Activated T-helper 1 cell treated with anti-CD3 and anti-CD28 coated beads, Interleukin-2, amount 50 U/mL, for 16 hours (primary cell): ENCODE measurements at places on chromosomes 4 and X.

DNA sequence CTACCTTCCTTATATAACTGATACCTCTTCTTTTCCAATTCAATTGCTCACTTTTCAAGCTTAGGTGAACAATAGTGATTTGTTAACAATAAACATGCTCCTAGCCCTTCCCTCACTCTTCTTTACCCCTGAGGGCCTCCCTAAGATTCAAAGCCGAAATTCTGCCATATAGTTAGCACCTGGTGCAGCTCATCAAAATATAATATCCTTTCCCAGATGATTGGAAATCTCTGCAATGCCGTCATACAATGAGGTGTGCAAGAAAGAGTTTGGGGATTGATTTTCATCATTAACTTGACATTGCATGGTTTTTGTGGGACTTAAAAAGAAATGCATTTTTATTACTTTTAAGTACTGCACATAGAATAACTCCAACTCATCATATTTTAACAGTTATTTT is 95.3 kb downstream of the HDAC8 start:
- no peak for DNase-seq

DNA sequence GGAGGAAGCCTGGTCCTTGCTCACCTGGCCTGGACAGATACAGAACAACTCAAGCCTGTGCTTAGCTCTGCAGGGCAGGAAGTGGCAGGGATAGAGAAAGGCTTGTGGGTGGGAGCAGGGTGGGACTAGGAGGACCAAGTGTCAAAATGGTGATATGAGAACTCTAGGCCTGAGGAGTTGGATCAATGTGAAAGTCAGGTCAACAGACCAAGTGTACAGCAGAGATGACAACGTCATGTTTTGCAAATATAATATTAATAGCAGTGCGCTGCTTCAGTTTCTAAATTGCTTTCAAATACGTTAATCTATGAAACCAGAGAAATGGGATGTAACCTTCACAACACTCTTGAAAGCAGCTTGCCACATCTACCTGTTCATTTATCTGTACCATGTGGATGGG is 114.2 kb upstream of the MAP3K15 start:
- DNase-seq: no peak

GRCh38 chr4:4422856-4423499 is 36.1 kb downstream of the NSG1 start:
- DNase-seq: no peak

DNA sequence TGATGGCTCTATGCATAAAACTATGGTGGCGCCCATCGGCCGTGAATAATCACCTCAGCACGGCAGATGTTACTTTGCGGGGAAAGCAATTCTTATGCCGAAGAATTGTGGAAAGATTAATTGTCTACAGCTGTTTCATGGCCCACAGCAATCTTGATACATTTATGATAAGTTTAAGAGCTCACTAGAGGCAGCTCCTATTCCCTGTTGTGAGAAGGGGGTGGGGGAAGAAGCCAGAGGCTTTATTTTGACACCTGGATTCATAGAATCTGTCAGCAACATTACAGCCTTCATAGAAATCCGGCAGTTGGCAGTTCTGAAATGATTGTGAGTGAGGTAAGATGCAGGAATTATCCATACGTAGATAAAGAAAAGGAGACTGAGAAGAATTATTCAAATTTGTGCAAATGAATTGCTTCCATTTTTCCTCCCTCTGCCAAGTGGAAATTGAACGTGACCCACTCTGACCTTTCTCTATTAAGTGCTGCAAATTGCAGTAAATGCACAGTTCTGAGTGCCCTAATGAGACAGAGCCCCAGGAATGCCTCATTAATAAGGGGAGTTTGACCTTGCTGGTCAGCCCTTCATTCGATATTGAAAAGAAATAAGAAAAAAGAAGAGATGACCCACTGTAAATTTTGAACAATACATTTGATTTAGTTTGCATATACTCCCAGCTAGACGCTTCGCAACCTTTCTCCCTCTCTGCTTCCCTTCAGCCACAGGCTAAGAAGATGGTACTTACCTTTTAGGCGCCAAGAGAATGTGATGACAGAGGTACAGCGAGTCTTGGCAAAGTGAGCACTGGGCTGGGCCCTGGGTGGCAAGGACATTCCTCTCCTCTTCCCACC is 188.8 kb downstream of the GPAT3 start:
- DNase-seq: no peak

DNA sequence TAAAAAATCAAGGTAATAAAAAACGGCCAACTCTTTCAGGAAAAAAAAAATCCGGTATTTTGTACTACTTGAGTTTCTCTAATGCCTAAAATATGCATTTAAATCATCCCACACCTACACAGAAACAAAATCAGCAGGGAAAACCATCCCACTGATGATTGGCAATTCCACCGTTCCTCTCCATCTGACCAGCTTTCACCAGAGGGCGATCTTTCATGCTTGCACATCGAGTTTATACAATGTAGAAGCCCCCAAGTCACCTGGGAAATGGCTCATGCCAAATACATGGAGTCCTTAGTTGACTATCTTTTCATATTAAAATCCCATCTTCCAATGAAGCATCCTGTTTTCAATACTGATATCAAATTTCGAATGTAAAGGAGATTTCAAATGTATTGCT is 69.2 kb downstream of the PTCHD1 start:
- DNase-seq: no peak

DNA sequence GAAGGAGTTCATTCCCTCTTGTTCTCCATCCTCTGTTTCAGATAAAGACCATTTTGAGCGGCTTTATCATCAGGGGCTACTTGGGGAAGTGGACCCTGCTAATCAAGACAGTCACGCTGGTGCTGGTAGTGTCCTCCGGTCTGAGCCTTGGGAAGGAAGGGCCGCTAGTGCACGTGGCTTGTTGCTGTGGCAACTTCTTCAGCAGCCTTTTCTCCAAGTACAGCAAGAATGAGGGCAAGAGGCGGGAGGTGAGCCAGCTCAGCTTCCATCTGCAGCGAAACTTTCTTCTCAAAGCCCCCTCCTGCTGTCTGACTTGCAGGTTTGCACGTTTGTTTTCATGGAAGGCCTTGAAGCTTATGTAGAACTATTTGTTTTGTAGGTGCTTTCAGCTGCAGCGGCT is 49.5 kb downstream of the CLCN4 start:
- DNase-seq: no peak

- no peak for DNase-seq
Observed at GRCh38 chrX:131854581-131854980, 168.5 kb upstream of the STK26 start.

DNA sequence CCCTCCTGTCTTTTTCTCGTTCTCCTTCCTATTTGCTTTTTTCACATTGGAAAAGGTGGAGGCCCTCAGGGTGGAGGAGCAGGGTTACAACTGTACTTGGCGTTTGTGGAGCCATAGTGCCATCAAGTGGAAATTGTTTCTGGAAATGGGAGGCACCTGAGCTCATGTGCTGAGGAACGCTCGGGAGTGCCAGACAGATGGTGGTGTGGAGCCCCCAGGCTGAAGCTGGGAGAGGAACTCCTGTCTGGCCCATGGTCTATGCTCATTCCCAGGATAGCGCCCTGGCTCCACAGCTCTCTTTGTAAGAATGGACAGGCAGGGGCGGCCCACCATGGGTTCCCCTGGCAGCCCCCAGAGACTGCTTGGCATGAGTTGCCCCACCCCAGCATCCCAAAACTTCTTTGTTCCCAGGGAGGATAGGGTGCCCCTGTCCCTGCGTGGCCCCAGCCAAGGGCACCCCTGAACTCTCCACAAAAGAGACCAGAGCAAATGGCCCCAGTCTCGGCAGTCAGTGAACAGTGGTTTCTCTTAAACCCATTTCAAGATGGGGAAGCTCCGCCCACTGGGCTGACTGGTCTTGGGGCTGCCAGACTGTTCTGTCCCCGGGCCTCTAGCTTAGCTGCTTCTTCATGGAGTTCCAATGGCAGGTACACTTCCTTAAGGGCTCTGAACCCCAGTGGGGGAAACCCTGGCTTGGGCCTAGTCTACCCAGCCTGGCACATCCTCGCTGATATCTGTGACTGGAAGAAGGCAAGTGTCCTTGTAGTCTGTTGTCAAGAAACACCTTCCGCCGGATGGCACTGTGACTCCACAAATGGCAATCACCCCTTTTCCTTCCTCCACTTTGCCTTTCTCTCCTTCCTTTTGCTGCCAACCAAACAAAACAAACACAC is 70.1 kb downstream of the NBDY start:
- DNase-seq: no peak

DNA sequence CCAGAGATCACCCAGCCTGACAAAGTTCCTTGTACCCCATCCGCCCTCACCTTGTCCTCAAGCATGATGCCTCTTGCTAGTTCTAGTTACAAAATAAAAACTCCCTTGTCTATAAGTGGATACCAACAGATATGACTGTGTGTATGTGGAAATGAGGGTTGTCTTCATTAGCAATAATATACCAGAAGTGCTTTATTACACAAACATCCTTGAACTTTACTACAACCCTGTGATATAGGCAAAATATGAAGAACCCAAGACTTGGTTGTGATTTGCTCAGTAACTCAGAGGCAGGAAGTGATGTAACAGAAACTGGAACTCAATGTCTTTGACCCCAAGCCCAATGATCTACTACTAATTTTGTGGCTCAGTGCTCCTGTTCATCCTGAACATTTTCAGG is 97.6 kb downstream of the AKAP4 start:
- DNase-seq: no peak

- no peak for DNase-seq
Observed at GRCh38 chrX:120769576-120770341, 105.9 kb downstream of the CT47B1 start.

- DNase-seq: no peak
Observed at GRCh38 chr4:53480909-53481308, 103.5 kb downstream of the FIP1L1 start.

DNA sequence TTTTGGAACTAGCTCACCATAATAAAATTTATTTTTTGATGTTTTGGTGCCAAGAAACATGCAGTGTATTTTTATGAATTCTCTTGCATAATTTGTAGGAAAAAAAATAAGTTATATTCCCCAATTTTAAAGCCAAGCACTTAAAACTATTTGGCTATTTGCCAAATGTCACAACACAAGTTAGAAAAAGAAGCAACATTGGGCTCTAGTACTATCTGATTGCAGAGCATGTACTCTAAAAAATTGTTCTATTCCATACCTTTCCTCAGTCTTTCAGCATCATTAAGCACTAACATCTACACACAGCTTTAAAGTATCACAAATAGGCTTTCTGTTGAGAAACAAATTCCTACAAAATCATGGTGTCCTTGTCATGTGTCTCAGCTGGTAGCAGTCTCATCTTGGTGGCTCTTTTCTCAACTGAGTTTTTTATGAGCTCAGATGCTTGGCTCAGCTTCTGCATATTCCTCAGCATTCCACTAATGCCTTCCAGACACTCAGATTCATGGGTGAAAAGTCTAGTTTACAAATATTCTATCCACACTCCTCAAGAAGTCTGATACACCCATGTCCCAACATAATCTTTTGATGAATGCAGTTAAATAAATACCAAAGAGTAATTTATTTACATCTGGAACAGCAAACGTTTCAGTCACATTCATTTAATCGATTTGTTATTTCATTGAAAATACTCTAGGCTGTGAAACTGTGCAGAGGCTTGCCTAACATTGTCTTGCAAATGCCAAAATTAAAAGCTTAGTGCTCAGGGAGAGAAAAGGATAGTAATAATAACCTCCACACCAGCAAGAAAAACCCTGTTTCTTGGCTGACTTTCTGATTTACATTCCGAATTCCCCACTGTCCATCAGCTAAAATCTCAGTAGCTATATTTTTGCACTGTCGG is 2209.9 kb downstream of the PCDH7 start:
- DNase-seq: no peak

GRCh38 chr4:124713185-124713592 is 657 bp upstream of the ANKRD50 start:
- no peak for DNase-seq

- DNase-seq: no peak
Observed at GRCh38 chr4:137307806-137308205, 224.5 kb downstream of the PCDH18 start.

- DNase-seq: no peak
Observed at GRCh38 chrX:124242131-124242530, 90.3 kb upstream of the TEX13D start.

DNA sequence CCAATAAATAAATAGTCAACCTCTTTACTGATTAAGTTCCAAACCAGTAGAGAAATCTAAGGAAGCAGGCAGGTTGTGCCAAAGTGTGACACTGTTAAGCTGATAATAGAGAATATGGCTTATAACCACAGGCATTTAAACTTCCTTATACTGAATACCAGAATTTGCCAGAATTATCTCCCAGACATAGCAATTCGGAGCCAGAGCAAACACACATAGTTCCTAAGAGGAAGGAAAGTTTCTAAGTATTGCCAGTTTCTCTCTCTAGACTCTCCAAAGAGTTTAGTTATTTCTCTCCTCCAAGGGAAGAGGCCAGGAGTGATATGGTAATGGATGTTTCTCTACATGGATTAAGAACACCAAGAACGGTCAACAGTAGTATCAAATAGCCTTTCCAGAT is 191.7 kb upstream of the CPEB2 start:
- DNase-seq: no peak

DNA sequence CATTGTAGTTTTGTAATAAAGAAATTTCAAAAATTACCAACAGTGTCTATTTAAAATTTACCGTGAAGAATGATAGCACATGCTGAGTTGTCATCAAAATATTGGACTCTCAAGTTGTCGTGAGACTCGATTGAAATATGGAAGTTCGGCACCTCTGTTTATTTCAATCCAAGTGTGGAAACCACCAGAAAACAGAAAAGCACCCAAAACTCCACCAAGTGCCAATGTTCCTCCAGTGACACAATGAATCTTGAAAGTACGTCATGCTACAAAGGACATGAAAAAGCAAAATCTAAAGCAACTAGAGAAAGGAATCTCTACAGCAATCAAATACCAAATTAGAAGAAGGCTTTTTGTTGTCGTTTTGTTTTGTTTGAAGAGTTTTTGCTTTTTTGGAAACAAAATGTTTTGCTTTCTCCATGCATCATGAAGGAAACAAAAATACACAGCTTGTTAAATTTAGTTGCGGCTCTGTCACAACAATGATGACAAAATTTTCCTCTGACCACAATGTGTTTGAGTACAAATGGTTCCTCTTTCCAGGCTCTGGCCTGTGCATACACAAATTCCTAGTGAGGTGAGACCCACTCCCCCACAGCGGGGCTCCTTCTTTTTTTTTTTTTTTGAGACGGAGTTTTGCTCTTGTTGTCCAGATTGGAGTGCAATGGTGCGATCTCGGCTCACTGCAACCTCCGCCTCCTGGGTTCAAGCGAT is 9.6 kb upstream of the IL13RA1 start:
- DNase-seq: no peak

GRCh38 chr4:139208404-139208945 is 31.5 kb upstream of the ELF2 start:
- no peak for DNase-seq

DNA sequence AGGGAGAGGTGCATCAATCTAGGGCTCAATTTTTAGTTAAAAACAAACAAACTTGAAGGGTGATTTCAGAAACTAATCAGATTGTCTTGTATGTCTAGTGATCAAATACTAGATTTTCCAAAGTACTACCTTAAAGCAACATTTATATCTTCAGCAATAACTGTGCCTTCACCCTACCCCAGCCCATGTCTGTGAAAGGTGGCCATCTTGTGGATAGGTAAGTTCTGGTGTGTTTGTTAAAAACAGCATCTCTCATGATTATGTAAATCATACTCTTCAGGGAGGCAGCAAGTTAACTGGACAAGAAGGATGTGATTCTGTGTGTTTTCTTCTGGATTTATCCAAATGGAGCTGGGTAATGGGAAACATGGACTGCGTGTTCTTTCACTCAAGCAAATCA is 81.4 kb upstream of the ACSL1 start:
- no peak for DNase-seq
